ENCODE measurements at places on chromosomes 12 and 14. TPM values are rescaled to one million over a fixed set of nuclear protein-coding genes. Genes with fewer than 3 reads are reported as not detected.

The CLEC14A gene
- not detected for total RNA-seq

The PROX2 gene
- total RNA-seq: 0.44 TPM

The SCN8A gene
- 2.3 TPM for total RNA-seq

DNA sequence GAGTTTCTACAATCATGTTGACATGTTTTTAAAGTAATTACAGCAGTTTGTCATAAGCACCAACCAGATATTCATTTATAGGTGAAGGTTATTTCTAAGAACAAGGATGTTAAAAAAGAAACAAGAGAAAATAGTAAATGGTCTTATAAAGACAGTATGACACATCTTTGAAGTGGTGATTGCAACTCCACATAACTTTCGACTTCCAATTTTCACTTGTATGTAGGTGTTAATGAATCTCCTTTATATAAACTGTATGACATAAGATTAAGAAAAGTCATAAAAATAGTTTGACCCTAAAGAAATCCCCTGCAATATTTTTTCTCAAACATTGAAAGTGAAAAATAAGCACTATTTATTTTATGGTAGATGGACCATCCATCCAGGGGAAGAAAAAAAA, 144.8 kb upstream of the PTPRQ start:
- no peak for DNase-seq
- peaks cover 2% of the 10 kb centered on the region for H3K27me3 ChIP-seq

GRCh38 chr12:61999311-61999710, 260.9 kb upstream of the USP15 start:
- no peak overlapping the region for H3K4me3 ChIP-seq
- no peak for DNase-seq
- no peaks in the 10 kb centered on the region for H3K27me3 ChIP-seq
- H3K4me1 ChIP-seq: no peaks in the 10 kb centered on the region
- no peak overlapping the region for H3K27ac ChIP-seq

- no peaks in the 10 kb centered on the region for H3K27me3 ChIP-seq
- no peak for DNase-seq
- H3K27ac ChIP-seq: no peak overlapping the region
Observed at GRCh38 chr14:29687071-29687765, 240.4 kb downstream of the PRKD1 start.

- DNase-seq: no peak
- H3K4me1 ChIP-seq: peaks cover 35% of the 10 kb centered on the region
- H3K27ac ChIP-seq: no peak overlapping the region
- H3K4me3 ChIP-seq: no peak overlapping the region
- H3K36me3 ChIP-seq: peaks cover 56% of the 10 kb centered on the region
Observed at GRCh38 chr14:22769369-22769768, 2.9 kb downstream of the OXA1L start.

DNA sequence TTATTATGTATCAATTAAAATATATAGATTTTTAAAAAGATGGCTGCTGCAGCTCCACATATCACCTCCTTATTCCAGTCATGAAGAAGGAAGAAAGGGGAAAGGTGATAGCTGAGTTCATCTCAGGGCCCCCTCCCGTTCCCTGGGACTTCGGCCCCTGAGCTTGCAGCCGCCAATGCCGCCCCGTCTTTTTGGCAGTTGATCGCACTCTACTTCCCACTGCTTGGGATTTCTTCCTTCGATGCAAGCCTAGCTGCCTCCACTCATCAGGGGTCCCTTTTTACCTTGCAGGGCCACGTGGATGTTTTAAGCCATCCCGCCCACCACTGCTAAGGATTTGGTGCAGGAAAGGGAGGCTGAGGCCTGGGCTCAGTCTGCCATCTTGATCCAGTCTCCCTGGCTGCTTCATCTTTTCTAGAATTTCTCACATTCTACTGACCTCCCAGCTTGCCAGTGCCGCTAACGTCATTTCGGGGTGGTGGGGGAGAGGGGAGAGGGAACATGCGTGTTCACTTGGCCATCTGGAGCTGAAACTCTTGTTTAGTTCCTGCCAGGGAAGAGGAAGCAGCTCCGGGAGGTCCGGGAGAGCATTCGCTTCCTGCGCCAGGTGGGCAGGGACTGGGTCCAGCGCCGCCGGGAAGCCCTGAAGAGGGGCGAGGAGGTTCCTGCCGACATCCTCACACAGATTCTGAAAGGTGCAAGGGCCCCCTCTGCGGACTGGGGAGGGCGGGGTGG, 31.3 kb downstream of the CYP46A1 start:
- DNase-seq: no peak
- H3K4me3 ChIP-seq: no peak overlapping the region
- H3K36me3 ChIP-seq: no peaks in the 10 kb centered on the region
- H3K27me3 ChIP-seq: peaks cover 9% of the 10 kb centered on the region
- H3K27ac ChIP-seq: no peak overlapping the region
- H3K4me1 ChIP-seq: no peaks in the 10 kb centered on the region

GRCh38 chr14:60665177-60665550, 15.9 kb upstream of the SIX1 start:
- H3K36me3 ChIP-seq: no peaks in the 10 kb centered on the region
- no peak overlapping the region for H3K4me3 ChIP-seq
- H3K27me3 ChIP-seq: peaks cover 53% of the 10 kb centered on the region
- H3K4me1 ChIP-seq: no peaks in the 10 kb centered on the region
- H3K27ac ChIP-seq: no peak overlapping the region
- no peak for DNase-seq

DNA sequence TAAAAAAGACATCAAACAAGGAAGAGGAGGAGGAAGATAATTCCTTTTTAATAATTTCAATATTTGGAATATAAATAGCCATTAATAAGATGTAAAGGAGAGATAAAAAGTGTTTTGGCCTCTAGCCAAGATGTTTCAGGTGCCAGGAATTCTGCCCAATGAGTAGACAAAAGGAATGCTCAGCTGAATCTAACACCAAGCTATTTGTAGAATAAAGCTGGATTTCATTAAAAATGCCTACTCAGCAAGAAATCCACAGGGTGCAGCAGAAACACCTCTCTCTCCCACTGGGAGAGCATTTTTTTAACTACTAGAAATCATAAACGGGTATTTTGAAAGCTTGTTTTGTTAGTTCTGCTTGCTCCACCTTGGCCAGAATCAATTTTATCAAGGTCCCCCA, 4.1 kb upstream of the STAB2 start:
- no peak overlapping the region for H3K4me3 ChIP-seq
- H3K27me3 ChIP-seq: peaks cover 30% of the 10 kb centered on the region
- no peak overlapping the region for H3K27ac ChIP-seq
- no peaks in the 10 kb centered on the region for H3K36me3 ChIP-seq
- no peak for DNase-seq

- no peak overlapping the region for H3K4me3 ChIP-seq
- no peaks in the 10 kb centered on the region for H3K4me1 ChIP-seq
- no peak overlapping the region for H3K27ac ChIP-seq
- no peak for DNase-seq
- peaks cover 92% of the 10 kb centered on the region for H3K27me3 ChIP-seq
- H3K36me3 ChIP-seq: no peaks in the 10 kb centered on the region
Observed at GRCh38 chr12:53937596-53938325, 870 bp upstream of the HOXC13 start.

DNA sequence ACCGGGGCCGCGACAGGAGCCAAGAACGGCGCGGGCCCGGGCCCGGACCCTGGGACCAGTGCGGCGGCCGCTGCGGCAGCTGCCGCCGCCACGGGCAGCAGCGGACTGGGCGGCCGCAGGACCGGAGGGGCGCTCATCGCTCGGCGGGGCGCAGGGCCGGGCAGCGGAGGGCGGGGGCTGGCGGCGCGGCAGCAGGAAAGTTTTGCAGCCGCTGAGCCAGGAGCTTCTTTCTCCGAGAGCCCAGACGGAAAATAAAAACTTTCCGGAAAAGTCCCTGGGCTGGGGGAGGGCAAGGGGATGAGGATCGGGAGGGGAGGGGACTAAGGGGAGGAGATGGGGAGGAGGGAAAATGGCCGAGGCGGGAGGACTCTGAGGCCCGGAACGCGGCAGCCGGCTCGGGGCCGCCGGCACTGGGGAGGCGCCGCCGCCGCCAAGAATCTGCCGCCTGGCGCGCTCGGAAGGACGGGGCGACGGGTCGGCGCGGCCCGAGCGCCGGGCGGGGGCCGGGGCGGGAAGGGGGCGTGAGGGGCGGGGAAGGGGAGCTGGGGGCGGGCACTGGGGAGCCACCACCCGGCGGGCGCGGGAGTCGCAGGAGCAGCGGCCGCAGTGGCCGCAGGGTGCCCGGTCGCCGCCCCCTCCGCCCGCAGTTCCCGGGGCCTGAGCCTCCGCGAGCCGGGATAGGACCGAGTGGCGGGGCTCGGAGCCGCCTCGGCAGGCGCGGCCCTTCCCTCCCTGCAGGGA, at the start of gene PRKD1:
Gene PRKD1, minus strand, starts transcription at position 472 of the 741 bp plus-strand sequence.
- peaks cover 4% of the 10 kb centered on the region for H3K4me1 ChIP-seq
- H3K27ac ChIP-seq: peak within 1 kb of the TSS; percentile 5
- H3K4me3 ChIP-seq: peak within 1 kb of the TSS; percentile 6

DNA sequence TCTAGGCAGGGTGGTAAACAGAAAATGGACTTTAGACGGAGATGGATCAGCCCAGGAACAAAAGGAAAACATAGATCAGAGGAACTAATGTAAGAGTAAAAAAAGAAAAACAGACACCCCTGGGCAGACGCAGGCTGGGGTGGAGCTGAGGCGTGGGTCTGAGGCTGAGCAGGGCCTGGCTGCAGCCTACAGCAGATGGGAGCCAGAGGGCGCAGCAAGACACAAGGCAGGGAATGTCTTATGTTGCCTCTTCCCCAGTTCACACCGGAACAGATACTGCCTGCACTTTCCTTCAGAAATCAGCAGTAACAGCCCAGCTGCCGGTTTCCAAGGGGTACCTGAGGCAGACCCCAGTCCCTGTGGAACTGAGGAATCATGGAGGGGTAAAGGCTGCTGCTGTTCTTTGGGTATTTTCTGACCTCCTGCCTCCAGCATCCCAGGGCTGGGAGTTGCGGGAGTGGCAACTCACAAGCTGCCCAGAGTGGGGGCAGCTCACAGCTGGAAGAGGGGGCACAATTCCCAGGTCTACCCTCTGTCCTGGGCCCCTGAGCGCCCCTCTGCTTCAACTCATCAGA, 9.8 kb downstream of the ZNF605 start:
- H3K4me1 ChIP-seq: no peaks in the 10 kb centered on the region
- H3K36me3 ChIP-seq: peaks cover 67% of the 10 kb centered on the region
- no peaks in the 10 kb centered on the region for H3K27me3 ChIP-seq
- H3K27ac ChIP-seq: no peak overlapping the region

DNA sequence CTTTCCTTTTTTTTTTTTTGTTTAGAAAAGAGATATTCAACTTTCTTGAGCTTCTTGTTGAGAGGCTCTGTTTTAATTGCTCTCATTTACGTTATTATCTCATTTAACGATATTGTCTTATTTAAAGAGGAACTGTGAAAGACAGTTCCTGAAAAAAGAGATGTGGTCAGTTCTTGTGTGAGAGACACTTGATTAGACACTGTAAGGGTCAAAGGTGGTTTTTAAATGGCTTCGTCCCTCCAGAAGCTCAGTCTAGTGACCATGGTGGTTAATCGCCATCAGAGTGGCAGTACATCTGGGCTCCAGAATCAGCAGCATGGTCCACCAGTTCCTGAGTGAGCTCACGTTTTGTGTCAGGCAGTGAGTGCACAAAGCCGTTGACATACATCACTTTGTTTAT, 57.9 kb upstream of the KCNA5 start:
- H3K27me3 ChIP-seq: peaks cover 14% of the 10 kb centered on the region
- H3K4me1 ChIP-seq: no peaks in the 10 kb centered on the region
- H3K27ac ChIP-seq: no peak overlapping the region
- DNase-seq: no peak

DNA sequence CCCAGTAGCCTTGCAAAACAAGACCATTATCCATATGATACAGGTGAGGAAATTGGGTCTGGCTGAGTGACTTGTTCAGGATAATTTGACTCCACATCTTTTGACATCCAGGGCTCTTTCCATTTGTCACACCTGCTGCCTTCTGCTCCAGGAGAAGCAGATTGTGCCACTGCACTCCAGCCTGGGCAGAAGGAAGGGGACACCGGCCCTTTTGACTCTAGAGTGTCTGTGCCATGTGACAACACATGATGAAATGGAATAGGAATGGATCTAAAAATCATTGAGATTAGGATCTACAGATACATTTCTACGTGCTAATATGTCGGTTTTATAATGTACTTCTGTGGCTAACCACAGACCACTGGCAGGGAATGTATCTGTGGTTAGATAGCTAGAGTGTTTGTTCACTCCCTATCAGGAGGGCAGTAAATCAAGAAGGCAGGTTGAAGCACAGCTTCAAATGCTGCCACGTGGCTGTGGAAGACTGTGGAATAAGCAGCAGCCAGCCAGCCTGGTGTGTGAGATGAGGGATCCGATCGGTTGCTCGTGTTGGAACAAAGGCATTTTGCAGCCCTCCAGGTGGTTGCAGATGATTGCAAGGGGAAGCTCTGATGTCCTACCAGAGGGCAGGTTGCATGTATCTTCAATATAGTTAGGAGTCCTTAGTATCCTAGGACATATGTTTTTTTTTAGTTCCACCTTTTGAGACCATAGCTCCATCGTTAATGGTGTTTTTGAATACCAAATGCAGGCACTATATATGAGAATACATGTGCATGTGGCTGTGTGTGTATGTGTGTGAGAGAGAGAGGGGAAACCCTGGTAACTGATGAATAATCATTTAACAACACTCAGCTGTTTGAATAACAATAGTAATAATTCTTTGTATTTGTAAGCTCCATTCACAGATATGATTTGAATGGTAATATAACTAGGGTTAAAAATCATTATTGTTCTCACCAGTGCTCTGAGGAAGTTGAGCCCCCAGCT, 28.6 kb downstream of the EML1 start:
- no peak overlapping the region for H3K4me3 ChIP-seq
- no peaks in the 10 kb centered on the region for H3K36me3 ChIP-seq
- H3K4me1 ChIP-seq: peaks cover 17% of the 10 kb centered on the region

GRCh38 chr12:100110276-100110675, 32.4 kb downstream of the BLTP3B start:
- peaks cover 12% of the 10 kb centered on the region for H3K4me1 ChIP-seq
- no peak overlapping the region for H3K4me3 ChIP-seq
- H3K36me3 ChIP-seq: peaks cover 45% of the 10 kb centered on the region

DNA sequence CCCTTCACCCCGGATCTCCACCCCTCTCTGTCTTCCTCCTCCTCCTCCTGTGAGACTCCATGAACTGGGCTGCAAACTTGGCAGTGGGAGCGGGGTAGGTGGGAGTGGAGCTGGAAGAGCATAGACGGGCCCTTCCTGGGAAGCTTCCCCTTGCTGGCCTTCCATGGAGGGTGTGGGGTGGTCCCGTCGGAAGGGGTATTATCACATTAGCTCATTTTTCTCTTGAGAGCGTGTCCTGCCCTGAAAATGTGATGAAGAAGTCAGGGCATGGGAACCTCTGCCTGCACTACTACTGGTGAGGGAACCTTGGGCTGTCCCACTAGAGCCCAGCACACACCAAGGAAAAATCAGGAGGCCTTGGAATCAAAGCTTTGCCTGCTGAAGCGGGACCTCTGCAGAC, 66.5 kb downstream of the CACNA1C start:
- no peak overlapping the region for H3K27ac ChIP-seq
- H3K36me3 ChIP-seq: no peaks in the 10 kb centered on the region
- H3K4me1 ChIP-seq: no peaks in the 10 kb centered on the region
- DNase-seq: no peak

DNA sequence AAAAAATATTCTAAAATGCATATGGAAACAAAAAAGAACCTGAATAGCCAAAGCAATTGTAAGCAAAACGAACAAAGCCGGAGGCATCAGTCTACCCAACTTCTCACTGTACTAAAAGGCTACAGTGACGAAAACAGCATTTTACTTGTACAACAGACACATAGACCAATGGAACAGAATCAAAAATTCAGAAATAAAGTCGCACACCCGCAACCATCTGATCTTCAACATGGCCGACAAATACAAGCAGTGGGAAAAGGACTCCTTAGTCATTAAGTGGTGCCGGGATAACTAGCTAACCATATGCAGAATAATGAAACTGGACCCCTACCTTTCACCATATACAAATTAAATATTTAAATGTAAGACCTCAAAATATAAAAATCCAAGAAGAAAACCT, 203.9 kb upstream of the PPFIA2 start:
- no peak for DNase-seq
- no peaks in the 10 kb centered on the region for H3K4me1 ChIP-seq
- no peak overlapping the region for H3K27ac ChIP-seq
- no peaks in the 10 kb centered on the region for H3K36me3 ChIP-seq
- no peak overlapping the region for H3K4me3 ChIP-seq
